Glutamatergic neuron (in vitro differentiated cells): ENCODE measurements at places on chromosomes 12 and 14.
A peak's percentile ranks its signal among the peaks of the same experiment; 100 is the strongest.

DNA sequence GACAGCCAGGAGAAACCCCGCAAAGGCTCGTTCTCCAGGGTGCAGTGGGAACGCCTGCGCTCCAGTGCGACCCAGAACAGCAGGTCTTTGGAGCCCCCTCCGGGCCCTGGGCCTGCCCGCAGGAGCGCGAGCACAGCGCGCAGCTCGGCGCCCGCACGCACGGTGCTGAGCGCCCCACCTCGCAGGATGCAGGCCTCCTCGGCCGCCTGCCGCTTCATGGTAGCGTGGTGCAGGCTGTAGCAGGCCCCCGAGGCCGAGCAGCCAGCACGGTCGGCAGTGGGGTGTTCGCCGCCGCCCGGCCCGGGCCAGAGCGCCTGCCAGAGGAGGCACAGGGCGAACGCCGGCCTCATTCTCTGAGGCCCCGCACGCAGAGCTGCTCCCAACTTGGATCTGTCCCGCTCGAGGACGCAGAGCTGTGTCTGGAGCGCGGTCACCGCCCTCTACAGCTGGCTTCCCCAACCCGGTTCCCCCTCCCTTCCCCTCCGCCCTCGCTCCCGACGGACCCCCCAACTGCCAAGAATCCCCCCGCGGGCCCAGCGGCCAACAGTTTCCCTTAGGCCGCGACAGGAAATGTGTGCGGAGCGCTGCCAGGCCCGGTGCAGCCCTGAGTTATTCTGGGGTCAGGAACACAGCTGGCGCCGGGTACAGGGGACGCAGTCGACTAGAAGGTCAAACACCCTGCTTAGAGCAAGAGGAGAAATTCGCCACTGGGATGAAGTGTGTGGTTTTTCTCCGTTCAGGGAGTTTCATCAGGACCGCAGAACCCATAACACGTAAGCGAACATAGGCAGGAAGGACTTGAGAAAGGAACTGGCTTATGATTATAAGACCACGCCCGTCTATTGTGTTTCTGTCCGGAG is at the start of gene CLEC14A:
CLEC14A (minus strand) TSS at position 421 of the 860 bp plus-strand sequence; CDS start at position 350, 71 bp downstream.
- H3K36me3 ChIP-seq = no peaks in the 10 kb centered on the region
- peak; percentile 55 for DNase-seq
- peak within 1 kb of the TSS; percentile 30 for H3K27ac ChIP-seq
- H3K4me1 ChIP-seq = no peaks in the 10 kb centered on the region

- no peak overlapping the region for H3K27ac ChIP-seq
- DNase-seq = peak; percentile 80
- no peaks in the 10 kb centered on the region for H3K36me3 ChIP-seq
Observed at GRCh38 chr12:121494093-121494787, 86.6 kb downstream of the KDM2B start.

DNA sequence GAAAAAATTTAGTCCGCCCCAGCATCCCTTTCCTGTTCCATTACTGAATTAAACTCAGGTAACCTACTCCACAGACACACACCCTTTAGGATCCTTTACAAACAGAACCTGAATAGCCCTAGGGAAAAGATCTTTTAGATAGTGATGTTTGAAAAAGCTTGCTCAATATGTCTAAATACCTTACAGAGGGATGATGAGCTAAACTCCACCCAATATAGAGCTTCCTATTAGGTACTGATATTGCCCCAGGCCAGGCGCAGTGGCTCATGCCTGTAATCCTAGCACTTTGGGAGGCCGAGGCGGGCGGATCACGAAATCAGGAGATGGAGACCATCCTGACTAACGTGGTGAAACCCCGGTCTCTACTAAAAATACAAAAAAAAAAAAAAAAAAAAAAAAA is 50.1 kb downstream of the FERMT2 start:
- no peak for DNase-seq
- H3K27ac ChIP-seq = no peak overlapping the region
- H3K36me3 ChIP-seq = no peaks in the 10 kb centered on the region
- H3K4me1 ChIP-seq = peaks cover under 1% of the 10 kb centered on the region
- no peak overlapping the region for H3K4me3 ChIP-seq
- H3K27me3 ChIP-seq = peaks cover 2% of the 10 kb centered on the region

DNA sequence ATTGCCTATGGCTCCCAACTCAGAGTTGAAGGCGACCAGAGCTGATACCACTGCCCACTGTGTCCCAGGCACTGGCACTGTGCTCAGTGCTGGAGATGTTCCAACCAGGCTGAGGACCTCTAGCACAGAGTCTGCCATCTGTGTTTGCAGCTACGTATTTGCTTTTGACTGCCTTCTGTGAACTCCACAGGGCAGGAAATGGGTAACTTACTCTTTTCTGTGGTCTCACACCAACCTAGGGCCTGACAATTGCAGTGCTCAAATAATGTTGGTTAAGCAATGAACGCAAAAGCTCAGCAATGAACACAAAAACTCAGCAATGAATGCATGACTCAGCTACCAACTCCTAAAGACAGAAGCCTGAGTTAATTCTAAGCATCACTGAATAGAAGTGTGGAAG is 202.8 kb downstream of the NUAK1 start:
- H3K36me3 ChIP-seq = no peaks in the 10 kb centered on the region
- peaks cover 7% of the 10 kb centered on the region for H3K27me3 ChIP-seq
- H3K4me3 ChIP-seq = no peak overlapping the region
- no peaks in the 10 kb centered on the region for H3K4me1 ChIP-seq

- H3K4me1 ChIP-seq = no peaks in the 10 kb centered on the region
- no peaks in the 10 kb centered on the region for H3K36me3 ChIP-seq
- no peak overlapping the region for H3K27ac ChIP-seq
- H3K27me3 ChIP-seq = peaks cover 6% of the 10 kb centered on the region
- no peak overlapping the region for H3K4me3 ChIP-seq
Observed at GRCh38 chr14:96160913-96161310, 43.7 kb upstream of the BDKRB2 start.

GRCh38 chr14:24982472-24983155 is 67.3 kb downstream of the STXBP6 start:
- no peak overlapping the region for H3K4me3 ChIP-seq
- H3K27me3 ChIP-seq = no peaks in the 10 kb centered on the region
- H3K4me1 ChIP-seq = no peaks in the 10 kb centered on the region
- DNase-seq = no peak
- no peaks in the 10 kb centered on the region for H3K36me3 ChIP-seq
- H3K27ac ChIP-seq = no peak overlapping the region

- no peaks in the 10 kb centered on the region for H3K36me3 ChIP-seq
- H3K4me3 ChIP-seq = no peak overlapping the region
- no peak for DNase-seq
- H3K27ac ChIP-seq = no peak overlapping the region
- peaks cover 1% of the 10 kb centered on the region for H3K27me3 ChIP-seq
Observed at GRCh38 chr14:84922370-84922769, 607.6 kb upstream of the FLRT2 start.

GRCh38 chr12:2412305-2412643 is 359.5 kb downstream of the CACNA1C start:
- no peaks in the 10 kb centered on the region for H3K36me3 ChIP-seq
- peaks cover 11% of the 10 kb centered on the region for H3K4me1 ChIP-seq

GRCh38 chr12:162467-163307 is 51.3 kb downstream of the SLC6A12 start:
- H3K4me3 ChIP-seq = no peak overlapping the region
- H3K27me3 ChIP-seq = peaks cover 14% of the 10 kb centered on the region
- peaks cover 50% of the 10 kb centered on the region for H3K4me1 ChIP-seq

DNA sequence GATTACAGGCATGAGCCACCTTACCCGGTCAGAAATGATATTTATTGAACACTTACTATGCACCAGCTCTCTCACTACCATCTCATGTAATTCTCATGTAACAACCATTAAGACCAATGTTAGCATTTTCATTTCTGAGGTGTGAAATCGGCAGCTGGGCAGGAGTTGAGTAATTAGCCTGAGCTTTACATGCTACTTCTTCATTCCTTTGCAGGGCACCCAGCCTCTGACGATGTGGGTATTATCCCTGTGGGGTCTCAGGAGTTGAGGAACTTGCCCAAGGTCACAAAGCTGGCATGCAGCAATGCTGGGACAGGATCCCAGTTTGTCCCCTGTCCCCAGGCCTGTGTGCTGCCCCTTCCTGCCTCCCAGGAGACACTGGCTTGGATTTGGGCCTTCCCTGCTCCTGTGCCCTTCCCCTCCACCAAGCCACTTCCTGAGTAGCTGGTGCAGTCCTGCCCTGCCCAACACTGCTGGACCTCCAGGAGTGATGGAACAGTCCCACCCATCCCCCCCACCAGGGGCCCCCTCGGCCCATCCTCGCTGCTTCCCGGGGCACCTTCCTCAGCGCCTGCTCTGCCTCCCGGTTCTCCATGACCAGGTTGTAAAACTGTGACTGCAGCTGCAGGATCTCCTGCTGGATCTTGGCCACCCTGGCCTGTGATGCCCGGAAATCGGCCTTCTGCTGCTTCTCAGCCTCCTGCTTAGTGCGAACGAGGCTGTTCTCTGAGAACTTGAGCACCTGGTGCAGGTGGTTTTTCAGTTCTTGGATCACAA is 14.7 kb downstream of the RITA1 start:
- H3K36me3 ChIP-seq = no peaks in the 10 kb centered on the region
- H3K27me3 ChIP-seq = peaks cover 2% of the 10 kb centered on the region
- H3K27ac ChIP-seq = no peak overlapping the region
- no peak overlapping the region for H3K4me3 ChIP-seq

DNA sequence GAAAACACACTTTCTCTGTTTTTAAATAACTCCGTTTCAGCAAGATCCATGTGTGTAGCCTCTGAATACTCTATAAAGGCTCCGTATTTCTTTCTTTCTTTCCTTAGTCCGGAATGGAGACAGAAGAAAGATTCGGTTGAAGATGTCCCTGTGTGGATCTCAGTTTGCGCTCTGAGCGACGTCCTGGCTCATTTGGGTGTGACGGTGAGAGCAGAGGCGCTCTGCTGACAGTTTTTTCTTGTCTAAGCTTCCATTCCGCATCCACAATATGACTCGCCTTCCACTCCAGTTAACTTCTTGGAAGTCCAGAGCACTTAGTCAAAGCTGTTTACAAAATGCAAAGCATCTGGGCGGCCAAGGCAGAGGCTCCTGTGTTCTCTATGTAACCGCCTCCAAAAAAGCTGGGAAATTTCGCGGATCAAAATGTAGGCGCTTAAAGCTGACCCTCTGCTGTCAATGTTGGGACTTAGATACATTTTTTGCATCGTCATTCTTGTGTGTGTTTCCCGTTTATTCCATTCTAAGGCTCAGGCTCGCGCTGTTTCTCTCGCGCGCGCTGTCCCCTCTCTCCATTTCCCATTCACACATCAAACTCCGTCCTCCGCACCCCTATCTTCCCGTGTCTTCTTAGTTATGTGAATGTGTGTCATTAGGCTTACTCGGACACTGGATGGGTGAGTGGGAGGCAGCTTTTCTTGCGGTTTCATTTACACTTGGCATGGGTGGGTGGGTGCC is 880 bp upstream of the FLRT2 start:
- peaks cover 21% of the 10 kb centered on the region for H3K27me3 ChIP-seq
- peaks cover 20% of the 10 kb centered on the region for H3K4me1 ChIP-seq
- peak overlapping the region; percentile 60 for H3K27ac ChIP-seq
- no peaks in the 10 kb centered on the region for H3K36me3 ChIP-seq
- H3K4me3 ChIP-seq = peak overlapping the region; percentile 99
- DNase-seq = peak; percentile 20

- no peak overlapping the region for H3K4me3 ChIP-seq
- peaks cover 3% of the 10 kb centered on the region for H3K27me3 ChIP-seq
- peaks cover 11% of the 10 kb centered on the region for H3K4me1 ChIP-seq
- no peak overlapping the region for H3K27ac ChIP-seq
- H3K36me3 ChIP-seq = no peaks in the 10 kb centered on the region
- DNase-seq = peak; percentile 80
Observed at GRCh38 chr12:6312529-6313325, 2.2 kb downstream of the PLEKHG6 start.

DNA sequence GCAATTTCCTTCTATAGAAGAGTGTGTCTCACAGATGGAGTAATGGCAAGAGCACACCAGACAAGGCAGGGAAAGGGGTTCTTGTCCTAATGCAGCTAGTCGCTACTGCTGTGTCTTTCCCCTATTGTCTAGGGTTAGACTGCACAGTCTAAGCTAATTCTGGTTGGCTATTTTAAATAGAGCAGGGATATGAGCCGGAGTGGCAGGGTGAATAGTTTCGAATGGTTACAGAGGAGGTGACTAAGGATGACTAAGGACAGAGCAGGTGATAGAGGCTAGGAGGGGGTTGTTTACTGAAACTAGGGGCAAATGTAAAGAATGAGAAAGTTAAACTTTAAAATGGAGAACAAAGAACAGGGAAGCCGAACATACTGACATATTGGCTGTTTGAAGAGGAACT is 25.6 kb upstream of the CPNE8 start:
- DNase-seq = no peak
- peaks cover 4% of the 10 kb centered on the region for H3K27me3 ChIP-seq
- H3K4me1 ChIP-seq = no peaks in the 10 kb centered on the region
- no peak overlapping the region for H3K27ac ChIP-seq

DNA sequence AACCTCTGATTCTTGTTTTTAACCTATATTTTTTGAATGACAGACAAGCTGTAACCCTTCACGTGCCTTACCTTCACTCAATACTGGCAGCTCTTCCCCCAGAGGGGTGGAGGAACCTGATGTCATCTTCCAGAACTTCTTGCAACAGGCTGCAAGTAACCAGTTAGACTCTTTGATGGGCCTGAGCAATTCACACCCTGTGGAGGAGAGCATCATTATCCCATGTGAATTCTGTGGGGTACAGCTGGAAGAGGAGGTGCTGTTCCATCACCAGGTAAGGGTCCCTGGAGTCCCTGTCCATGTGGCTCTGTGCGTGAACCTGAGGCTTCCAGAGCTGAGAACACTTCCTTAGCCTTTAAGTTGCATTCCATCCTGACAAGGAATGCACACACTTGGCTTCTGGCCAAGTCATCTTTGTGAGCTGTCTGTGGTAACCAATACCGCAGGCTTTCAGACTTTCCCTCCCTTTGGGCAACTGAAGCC is 22.7 kb downstream of the TRAFD1 start:
- H3K4me3 ChIP-seq = no peak overlapping the region
- peaks cover 3% of the 10 kb centered on the region for H3K27me3 ChIP-seq
- H3K36me3 ChIP-seq = peaks cover 9% of the 10 kb centered on the region
- H3K4me1 ChIP-seq = peaks cover 2% of the 10 kb centered on the region

- H3K27me3 ChIP-seq = no peaks in the 10 kb centered on the region
- no peaks in the 10 kb centered on the region for H3K36me3 ChIP-seq
- DNase-seq = no peak
- H3K4me1 ChIP-seq = peaks cover 2% of the 10 kb centered on the region
Observed at GRCh38 chr12:103824845-103825244, 16.2 kb downstream of the NT5DC3 start.

- H3K27me3 ChIP-seq = no peaks in the 10 kb centered on the region
- no peak overlapping the region for H3K4me3 ChIP-seq
- H3K4me1 ChIP-seq = no peaks in the 10 kb centered on the region
- H3K36me3 ChIP-seq = peaks cover 5% of the 10 kb centered on the region
Observed at GRCh38 chr12:9948606-9949296, 16.6 kb upstream of the CLEC2A start.

- DNase-seq = no peak
- H3K4me1 ChIP-seq = peaks cover 7% of the 10 kb centered on the region
- peaks cover 4% of the 10 kb centered on the region for H3K36me3 ChIP-seq
- H3K27me3 ChIP-seq = peaks cover 6% of the 10 kb centered on the region
- H3K27ac ChIP-seq = no peak overlapping the region
Observed at GRCh38 chr14:77243853-77244252, 27.2 kb downstream of the NGB start.

DNA sequence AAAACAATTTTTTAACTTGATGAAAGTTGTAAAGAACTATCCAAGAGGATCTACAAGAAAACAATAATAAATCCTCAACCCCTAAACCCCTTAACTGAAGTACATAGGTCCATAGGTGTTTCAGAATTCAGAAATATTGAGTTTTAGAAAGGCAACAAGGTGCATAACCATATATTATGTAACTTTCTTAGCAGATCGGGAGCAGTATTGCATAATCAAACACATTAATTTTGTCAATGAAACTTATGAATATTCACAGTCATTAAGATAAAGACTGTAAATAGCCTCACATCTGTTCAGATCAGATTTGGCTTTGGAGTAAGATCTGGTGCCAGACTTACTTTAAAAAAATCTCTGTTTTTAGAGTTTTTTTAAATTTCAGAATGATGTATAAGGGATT is 647.1 kb upstream of the FLRT2 start:
- no peak for DNase-seq
